ENCODE measurements at places on chromosomes 12 and 14.
A peak's percentile ranks its signal among the peaks of the same experiment; 100 is the strongest.

DNA sequence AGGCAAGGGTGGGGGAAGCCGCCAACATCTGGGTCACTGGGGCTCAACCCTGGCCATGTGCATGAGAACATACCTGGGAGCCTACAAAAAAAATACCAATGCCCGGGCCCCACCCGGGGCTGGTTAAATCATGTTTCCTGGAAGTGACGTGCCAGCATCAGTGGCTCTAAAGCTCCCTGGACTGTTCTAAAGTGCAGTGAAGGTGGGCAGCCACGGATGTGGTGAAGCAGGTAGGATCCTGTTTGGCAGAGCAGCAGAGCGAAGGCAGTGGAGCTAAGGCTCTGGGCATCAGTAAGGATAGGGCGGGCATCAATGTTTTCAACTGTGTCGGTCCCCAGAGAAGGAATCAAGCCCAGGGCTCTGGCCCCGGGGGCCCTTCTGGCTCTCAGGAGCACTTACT, 525 bp upstream of the GPR68 start:
- no peaks in the 10 kb centered on the region for H3K27me3 ChIP-seq
- peak overlapping the region; percentile 36 for H3K27ac ChIP-seq
- H3K4me1 ChIP-seq = peaks cover 2% of the 10 kb centered on the region
- no peak for DNase-seq
- no peaks in the 10 kb centered on the region for H3K36me3 ChIP-seq

- DNase-seq = no peak
- H3K4me1 ChIP-seq = peaks cover 2% of the 10 kb centered on the region
- H3K27ac ChIP-seq = no peak overlapping the region
- no peaks in the 10 kb centered on the region for H3K36me3 ChIP-seq
These were observed 71.5 kb downstream of the PPP2R5C start for GRCh38 chr14:101833045-101833444.

- no peak overlapping the region for H3K4me3 ChIP-seq
- no peak overlapping the region for H3K27ac ChIP-seq
- no peaks in the 10 kb centered on the region for H3K27me3 ChIP-seq
These were observed 79.3 kb upstream of the TSPAN11 start for GRCh38 chr12:30847259-30847658.

GRCh38 chr14:63276016-63276415, 42.7 kb downstream of the GPHB5 start:
- no peaks in the 10 kb centered on the region for H3K27me3 ChIP-seq
- DNase-seq = no peak
- H3K27ac ChIP-seq = no peak overlapping the region
- H3K4me3 ChIP-seq = no peak overlapping the region

GRCh38 chr14:104844306-104845032, 20.6 kb upstream of the CEP170B start:
- H3K4me3 ChIP-seq = no peak overlapping the region
- H3K27ac ChIP-seq = no peak overlapping the region

- peaks cover 9% of the 10 kb centered on the region for H3K36me3 ChIP-seq
- no peaks in the 10 kb centered on the region for H3K27me3 ChIP-seq
- H3K4me1 ChIP-seq = no peaks in the 10 kb centered on the region
- H3K4me3 ChIP-seq = no peak overlapping the region
- H3K27ac ChIP-seq = no peak overlapping the region
These were observed 320.8 kb downstream of the MED13L start for GRCh38 chr12:115956659-115957058.

DNA sequence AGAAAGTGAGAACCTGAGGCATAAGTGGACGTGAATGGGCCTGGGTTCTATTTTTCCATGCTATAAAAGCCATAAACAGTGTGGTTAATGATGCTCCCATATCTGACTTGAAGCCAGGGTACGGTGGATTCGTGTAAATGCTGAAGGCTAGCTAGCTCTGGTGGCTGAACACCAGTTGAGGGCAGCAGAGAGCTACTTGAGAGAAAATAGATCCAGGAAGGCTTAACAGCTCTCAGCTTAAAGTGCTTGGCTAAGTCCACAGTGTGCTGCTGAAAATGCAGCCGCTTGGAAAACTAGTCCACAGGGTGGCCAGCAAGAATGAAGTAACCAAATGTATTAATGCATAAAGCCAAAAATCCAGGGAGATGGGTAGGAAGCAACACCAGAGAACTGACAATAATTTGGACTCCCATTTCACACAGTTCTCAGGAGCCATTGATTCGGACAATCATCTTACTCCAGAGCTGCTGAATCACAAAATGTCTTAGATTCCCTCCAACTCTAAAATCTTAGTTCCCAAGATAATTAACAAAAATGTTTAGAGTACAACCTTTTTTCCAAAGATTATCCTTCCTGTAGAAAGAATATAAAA, 15.0 kb upstream of the FOXG1 start:
- no peak overlapping the region for H3K4me3 ChIP-seq
- H3K27ac ChIP-seq = no peak overlapping the region

- no peak overlapping the region for H3K27ac ChIP-seq
- H3K4me1 ChIP-seq = peaks cover 36% of the 10 kb centered on the region
- no peaks in the 10 kb centered on the region for H3K36me3 ChIP-seq
- no peaks in the 10 kb centered on the region for H3K27me3 ChIP-seq
- no peak overlapping the region for H3K4me3 ChIP-seq
- DNase-seq = no peak
These were observed 71.5 kb upstream of the MDM1 start for GRCh38 chr12:68403711-68404110.

DNA sequence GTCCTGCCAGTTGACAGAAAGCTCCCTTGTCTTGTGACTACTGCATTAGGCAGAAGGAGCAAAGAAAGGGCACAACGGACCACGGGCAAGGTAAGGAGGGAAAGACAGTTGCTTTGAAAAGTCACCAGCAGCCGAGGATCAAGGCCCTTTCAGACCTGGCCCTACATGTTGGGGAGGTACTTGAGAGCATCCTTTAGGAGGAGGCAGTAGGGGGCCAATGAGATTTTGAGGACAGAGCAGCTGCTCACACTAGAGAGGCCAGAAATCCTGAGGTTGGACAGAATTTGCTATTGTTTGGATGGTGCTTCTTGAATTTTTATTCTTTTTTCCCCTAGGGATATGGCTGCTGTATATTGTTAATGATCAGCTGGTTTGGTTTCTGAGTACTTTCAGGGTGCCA, 135.5 kb upstream of the PZP start:
- no peak overlapping the region for H3K27ac ChIP-seq
- DNase-seq = no peak
- no peaks in the 10 kb centered on the region for H3K4me1 ChIP-seq
- H3K27me3 ChIP-seq = no peaks in the 10 kb centered on the region

DNA sequence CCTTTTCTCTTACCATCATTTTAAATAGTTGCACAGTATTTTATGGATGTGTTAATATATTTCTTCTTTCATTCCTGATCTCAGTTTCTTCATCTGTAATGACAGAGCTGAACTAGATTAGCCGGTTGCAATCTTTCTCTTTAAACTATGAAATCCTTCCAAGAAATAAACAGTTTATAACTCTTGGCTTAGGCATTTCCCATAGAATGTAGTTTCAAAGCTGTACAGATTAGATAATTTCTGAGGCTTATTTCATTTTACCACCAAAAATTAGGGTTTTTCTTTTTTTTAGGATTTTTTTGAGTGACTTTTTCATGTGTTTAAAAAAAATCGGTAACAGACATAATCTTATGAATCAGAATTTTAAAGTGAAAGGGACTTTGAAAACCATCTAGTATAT, 144.0 kb downstream of the RAD51B start:
- H3K4me3 ChIP-seq = no peak overlapping the region
- DNase-seq = no peak
- peaks cover 20% of the 10 kb centered on the region for H3K4me1 ChIP-seq
- no peaks in the 10 kb centered on the region for H3K27me3 ChIP-seq

DNA sequence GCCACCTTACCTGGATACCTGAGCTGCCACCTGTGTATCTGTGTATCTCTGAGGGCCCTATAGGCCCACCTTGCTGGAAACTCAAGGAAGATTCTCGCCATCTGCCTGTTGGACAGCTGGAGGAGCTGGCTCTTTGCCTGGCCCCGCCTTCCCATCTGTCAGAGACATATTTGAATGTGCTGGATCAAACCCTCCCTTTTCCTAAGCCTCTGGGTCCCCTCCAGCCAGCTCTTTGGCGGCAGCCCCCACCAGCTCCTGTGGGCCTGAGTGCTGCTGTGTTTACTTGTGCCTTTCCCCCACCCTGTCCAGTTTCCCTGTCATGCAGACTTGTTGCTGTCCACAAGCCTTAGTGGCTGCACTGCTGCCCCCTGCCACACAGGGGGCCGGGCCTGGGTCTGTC, 55.9 kb upstream of the SRSF5 start:
- H3K27ac ChIP-seq = peak overlapping the region; percentile 31
- H3K36me3 ChIP-seq = peaks cover 19% of the 10 kb centered on the region
- H3K27me3 ChIP-seq = no peaks in the 10 kb centered on the region
- no peak overlapping the region for H3K4me3 ChIP-seq

DNA sequence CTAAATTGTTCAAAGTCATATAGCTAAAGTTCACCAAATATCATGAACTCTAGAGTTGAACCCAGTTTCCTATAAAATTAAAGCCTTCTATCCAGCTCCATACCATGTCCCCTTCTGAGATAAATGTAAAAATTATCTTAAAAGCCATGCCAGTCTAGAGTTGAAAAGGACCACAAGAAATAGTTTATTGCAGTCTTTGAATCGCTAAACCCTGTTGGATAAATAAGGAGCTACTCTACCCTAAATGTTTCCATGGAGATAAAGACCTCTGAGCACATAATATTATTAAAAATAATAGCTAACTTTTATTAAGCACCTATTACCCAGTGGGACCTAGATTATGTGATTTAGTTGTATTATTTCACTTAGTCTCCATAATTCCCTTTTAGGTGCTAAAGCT, 227.6 kb upstream of the NOS1 start:
- H3K27me3 ChIP-seq = peaks cover 2% of the 10 kb centered on the region
- no peak for DNase-seq
- no peak overlapping the region for H3K27ac ChIP-seq

DNA sequence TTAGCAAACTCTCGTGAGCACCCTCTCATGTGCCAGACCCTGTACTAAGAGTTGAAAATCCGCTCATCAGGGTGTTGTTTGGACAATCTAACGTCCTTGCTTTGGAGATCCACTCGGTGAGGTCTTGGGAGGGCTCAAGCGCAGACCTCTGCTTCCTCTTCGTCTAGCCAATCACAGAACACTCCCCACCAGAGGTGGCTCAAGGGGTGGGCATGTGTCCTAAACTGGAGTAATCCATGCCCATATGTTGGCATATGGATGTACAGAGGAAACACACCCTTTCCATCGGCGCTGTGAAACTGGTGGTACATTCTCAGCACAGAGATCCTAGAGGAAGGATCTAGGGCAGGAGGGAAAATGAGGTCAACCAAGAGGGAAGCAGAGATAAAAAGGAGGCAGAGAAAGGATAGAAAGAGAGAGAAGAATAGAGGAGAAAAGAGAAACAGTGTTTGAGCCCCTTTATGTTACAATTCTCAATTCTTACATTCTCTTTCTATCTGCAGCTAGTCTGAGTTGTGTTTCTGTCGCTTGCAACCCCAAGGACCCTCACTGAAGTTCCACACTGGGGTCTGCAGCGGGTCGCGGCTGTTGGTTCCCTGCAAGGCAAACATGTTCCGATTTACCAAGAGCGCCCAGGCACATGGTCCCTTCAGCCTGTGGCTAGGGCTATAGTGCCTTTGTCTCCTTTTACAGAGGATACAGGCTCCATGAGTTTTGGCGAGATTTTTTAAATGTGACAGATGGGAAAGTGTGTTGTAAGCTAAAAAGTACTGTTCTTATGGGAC, 40.5 kb downstream of the DLK1 start:
- no peak overlapping the region for H3K27ac ChIP-seq
- H3K4me3 ChIP-seq = no peak overlapping the region
- no peaks in the 10 kb centered on the region for H3K4me1 ChIP-seq
- no peaks in the 10 kb centered on the region for H3K36me3 ChIP-seq

GRCh38 chr14:92475037-92475436, 38.5 kb upstream of the RIN3 start:
- no peaks in the 10 kb centered on the region for H3K4me1 ChIP-seq
- H3K27me3 ChIP-seq = no peaks in the 10 kb centered on the region
- DNase-seq = no peak
- no peak overlapping the region for H3K27ac ChIP-seq
- H3K4me3 ChIP-seq = no peak overlapping the region

- no peaks in the 10 kb centered on the region for H3K4me1 ChIP-seq
- no peak for DNase-seq
- H3K27me3 ChIP-seq = no peaks in the 10 kb centered on the region
- H3K36me3 ChIP-seq = no peaks in the 10 kb centered on the region
These were observed 107.7 kb upstream of the PRKD1 start for GRCh38 chr14:30035361-30035760.

DNA sequence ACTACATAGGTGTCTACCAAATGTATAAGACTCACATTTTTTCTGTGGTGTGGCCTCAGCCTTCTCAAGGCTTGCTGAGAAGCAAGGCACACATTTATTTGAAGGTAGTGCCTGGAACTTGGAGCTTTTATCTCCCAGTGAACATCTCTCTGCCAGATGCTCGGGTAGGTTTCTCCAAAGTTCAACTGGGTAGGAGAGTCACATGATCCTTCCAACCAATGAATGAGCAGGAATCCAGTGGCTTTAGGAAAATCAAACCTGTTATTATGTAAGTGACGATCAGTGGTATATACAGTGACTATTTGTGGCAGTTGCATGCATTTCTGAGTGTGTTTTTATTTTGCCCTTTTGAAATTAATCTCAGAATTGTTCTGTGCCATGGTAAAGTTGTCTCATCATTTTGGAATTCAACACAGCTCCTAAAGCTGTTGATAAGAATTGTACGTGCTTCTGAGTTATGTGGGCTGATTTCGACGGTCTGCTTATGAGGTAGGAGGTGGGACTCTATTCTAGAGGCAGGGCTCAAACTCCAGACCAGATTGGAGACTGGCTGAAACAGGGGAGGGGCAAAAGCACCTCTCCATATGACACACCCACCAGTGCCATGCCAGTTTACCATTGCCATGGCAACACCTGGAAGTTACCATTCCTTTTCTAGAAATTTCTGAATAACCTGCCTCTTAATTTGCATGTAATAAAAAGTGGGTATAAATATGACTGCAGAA, 57.6 kb downstream of the EID3 start:
- H3K4me1 ChIP-seq = no peaks in the 10 kb centered on the region
- H3K4me3 ChIP-seq = no peak overlapping the region
- DNase-seq = no peak
- H3K27ac ChIP-seq = no peak overlapping the region
- H3K36me3 ChIP-seq = no peaks in the 10 kb centered on the region
- H3K27me3 ChIP-seq = no peaks in the 10 kb centered on the region

DNA sequence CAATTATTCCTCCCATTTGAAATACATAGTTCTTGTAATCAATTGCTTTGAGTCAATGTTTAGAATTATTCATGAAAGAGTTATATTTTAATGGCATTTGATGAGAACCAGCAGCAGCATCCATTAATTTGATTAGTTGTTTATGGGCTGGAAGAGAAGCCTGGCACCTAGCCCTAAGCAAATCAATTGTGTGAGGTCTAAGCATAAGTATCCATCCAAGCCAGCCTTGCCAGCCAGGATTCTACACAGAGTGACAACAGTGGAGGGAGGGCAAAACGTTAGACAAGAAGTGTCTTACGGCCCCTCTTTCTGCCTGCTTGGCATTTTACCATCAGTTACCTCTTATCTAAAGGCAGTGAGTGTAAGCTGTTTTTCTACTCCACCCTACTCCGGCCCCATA, 478.5 kb downstream of the NELL2 start:
- H3K4me3 ChIP-seq = no peak overlapping the region
- H3K27ac ChIP-seq = no peak overlapping the region
- H3K27me3 ChIP-seq = no peaks in the 10 kb centered on the region
- H3K4me1 ChIP-seq = no peaks in the 10 kb centered on the region
- DNase-seq = no peak

GRCh38 chr14:103094406-103095209, at the start of gene EXOC3L4:
EXOC3L4 (plus strand) TSS chr14:103094725; CDS start chr14:103100220, 5,495 bp downstream.
- peak within 1 kb of the TSS; percentile 78 for H3K27ac ChIP-seq
- no peak for DNase-seq
- peak within 1 kb of the TSS; percentile 35 for H3K4me3 ChIP-seq
- no peaks in the 10 kb centered on the region for H3K27me3 ChIP-seq

Data from liver (tissue), 10 donors.